Naive B cell (primary cell): ENCODE measurements at places on chromosomes 1 and 21. TPM values are rescaled to one million over a fixed set of nuclear protein-coding genes. Genes with fewer than 3 reads are reported as not detected.

Gene MYBPH
- not detected for polyA plus RNA-seq

Gene S1PR1
- polyA plus RNA-seq = 138 TPM

GRCh38 chr1:9008236-9008635, 18.0 kb downstream of the SLC2A7 start:
- peaks cover 69% of the 10 kb centered on the region for H3K4me1 ChIP-seq
- peak overlapping the region; percentile 93 for H3K27ac ChIP-seq
- no peaks in the 10 kb centered on the region for H3K27me3 ChIP-seq
- no peaks in the 10 kb centered on the region for H3K36me3 ChIP-seq
- no peak overlapping the region for H3K4me3 ChIP-seq

- no peaks in the 10 kb centered on the region for H3K4me1 ChIP-seq
- peaks cover 38% of the 10 kb centered on the region for H3K27me3 ChIP-seq
- DNase-seq = no peak
- no peak overlapping the region for H3K27ac ChIP-seq
- H3K4me3 ChIP-seq = no peak overlapping the region
Observed at GRCh38 chr1:185581961-185582725, 152.0 kb upstream of the HMCN1 start.

Gene RIMS3
- 2.4 TPM for polyA plus RNA-seq

Gene IL6R
- 0.28 TPM for polyA plus RNA-seq

GRCh38 chr1:20147846-20148570, 8.9 kb downstream of the PLA2G2F start:
- H3K27me3 ChIP-seq = peaks cover 5% of the 10 kb centered on the region
- no peak overlapping the region for H3K4me3 ChIP-seq
- no peaks in the 10 kb centered on the region for H3K36me3 ChIP-seq
- DNase-seq = no peak
- H3K4me1 ChIP-seq = peaks cover 7% of the 10 kb centered on the region
- no peak overlapping the region for H3K27ac ChIP-seq

Gene ZNF678
- 6.5 TPM for polyA plus RNA-seq

Gene THEM5
- not detected for polyA plus RNA-seq

GRCh38 chr1:5286244-5286643, 631.8 kb downstream of the AJAP1 start:
- DNase-seq = no peak
- no peaks in the 10 kb centered on the region for H3K4me1 ChIP-seq
- no peaks in the 10 kb centered on the region for H3K36me3 ChIP-seq
- H3K4me3 ChIP-seq = no peak overlapping the region

- no peaks in the 10 kb centered on the region for H3K36me3 ChIP-seq
- H3K27ac ChIP-seq = no peak overlapping the region
- H3K4me1 ChIP-seq = no peaks in the 10 kb centered on the region
- no peak for DNase-seq
Observed at GRCh38 chr1:208807446-208808127, 563.4 kb upstream of the PLXNA2 start.

DNA sequence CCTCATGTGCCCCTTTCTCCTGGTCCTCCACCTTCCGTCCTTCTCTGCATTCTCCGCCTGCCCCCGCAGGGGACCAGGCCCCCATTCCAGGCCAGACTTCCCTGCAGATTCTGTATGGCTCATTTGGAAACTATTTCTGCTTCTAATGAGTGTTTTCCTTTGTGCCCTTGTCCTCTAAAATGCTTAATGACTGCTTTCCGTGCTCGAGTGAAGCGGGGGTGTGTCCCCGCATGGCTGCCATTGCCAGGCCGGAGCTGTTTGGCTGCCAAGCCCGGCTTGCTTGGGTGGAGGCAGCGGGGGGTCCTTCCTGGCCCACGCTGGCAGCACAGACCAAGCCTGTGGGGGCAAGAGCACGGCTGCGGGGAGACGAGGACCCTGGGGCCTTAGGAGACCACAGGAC, 299.3 kb upstream of the VAMP3 start:
- DNase-seq = no peak
- no peaks in the 10 kb centered on the region for H3K27me3 ChIP-seq
- H3K4me1 ChIP-seq = no peaks in the 10 kb centered on the region
- no peak overlapping the region for H3K27ac ChIP-seq
- no peak overlapping the region for H3K4me3 ChIP-seq

- no peak overlapping the region for H3K4me3 ChIP-seq
- no peak for DNase-seq
- H3K36me3 ChIP-seq = no peaks in the 10 kb centered on the region
- H3K27me3 ChIP-seq = no peaks in the 10 kb centered on the region
- no peak overlapping the region for H3K27ac ChIP-seq
Observed at GRCh38 chr21:21929789-21930188, 931.6 kb downstream of the NCAM2 start.

- H3K36me3 ChIP-seq = no peaks in the 10 kb centered on the region
- H3K4me3 ChIP-seq = no peak overlapping the region
- no peaks in the 10 kb centered on the region for H3K27me3 ChIP-seq
- no peak overlapping the region for H3K27ac ChIP-seq
- no peaks in the 10 kb centered on the region for H3K4me1 ChIP-seq
- DNase-seq = no peak
Observed at GRCh38 chr1:81237473-81238089, 563.2 kb upstream of the ADGRL2 start.
